ENCODE measurements at places on chromosomes 7 and 10.

- DNase-seq, result no peak
Observed at GRCh38 chr10:124064676-124065075, 28.7 kb downstream of the CHST15 start.

- no peak for DNase-seq
Observed at GRCh38 chr7:56206420-56206819, 90.2 kb upstream of the NUPR2 start.

DNA sequence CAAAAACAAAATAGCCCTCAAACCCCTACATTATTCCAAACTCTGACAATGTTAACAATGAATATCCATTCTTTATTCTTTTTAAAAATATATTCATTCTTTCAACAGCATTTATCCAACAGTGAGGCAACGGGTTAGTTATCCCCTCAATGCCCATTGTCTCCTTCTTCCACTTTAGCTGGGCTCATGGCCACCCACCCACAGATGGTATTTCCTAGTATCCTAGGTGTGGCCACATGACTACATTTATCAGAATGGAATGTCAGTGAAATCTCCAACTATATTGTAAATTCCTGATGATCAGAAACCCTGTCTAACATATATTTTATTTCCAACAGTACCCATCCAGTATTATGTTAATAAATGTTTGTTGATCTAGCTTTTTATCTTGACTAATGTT is 13.6 kb downstream of the HOXA1 start:
- no peak for DNase-seq

DNA sequence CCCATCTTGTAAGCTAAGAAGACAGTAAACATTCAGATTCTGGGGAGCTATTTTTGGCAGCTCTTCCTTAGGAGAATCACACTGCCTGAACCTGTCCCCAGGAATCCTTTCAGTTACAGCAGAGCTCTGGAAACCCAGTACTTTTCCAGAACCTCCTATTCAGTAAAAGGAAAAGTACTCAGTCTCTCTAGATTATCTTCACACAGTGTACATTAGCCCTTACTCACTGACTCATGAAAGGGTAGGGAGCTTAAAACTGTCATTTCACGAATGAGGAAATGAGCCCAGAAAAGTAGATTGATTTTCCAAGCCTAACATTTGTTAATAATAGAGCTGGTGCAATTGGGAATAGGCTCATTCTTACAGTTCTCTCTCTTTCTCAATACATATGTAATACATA is 3.9 kb upstream of the CNNM1 start:
- DNase-seq, result no peak

- DNase-seq, result no peak
Observed at GRCh38 chr10:110600487-110601101, 33.1 kb downstream of the SMC3 start.

- no peak for DNase-seq
Observed at GRCh38 chr7:37927773-37928444, 7.5 kb downstream of the EPDR1 start.

DNA sequence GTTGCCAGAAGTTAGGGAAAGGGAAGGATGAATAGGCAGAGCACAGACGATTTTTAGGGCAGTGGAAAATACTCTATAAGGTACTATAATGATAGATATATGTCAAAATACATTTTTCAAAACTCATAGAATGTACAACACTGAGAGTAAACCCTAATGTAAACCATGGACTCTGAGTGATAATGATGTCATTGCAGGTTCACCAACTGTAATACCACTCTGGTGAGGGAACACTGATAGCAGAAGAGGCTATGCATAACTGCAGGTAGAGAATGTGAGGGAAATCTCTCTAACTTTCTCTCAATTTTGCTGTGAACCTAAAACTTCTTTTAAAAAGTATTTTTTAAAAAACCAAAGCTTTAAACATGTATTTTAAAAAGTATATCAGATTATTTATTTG is 22.1 kb downstream of the POT1 start:
- no peak for DNase-seq

GRCh38 chr7:44390701-44391100 is 65.3 kb upstream of the CAMK2B start:
- DNase-seq, result no peak

DNA sequence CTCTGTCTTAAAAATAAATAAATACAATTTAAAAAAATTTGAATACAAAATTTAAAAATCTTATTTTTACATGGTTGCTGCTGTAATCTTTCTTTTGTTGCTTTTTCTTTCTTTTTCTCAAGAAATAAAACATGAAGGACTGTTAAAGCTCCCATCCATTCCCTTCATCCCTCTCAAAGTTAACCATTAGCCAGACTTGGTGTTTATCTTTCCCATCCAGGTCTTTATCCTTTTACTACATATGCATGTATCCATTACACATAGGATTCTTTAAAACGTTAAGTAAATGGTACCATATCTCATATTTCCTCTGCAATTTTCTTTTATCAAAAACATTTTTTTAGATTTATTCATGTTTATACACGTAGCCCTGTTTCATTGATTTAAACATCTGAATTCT is 70.1 kb downstream of the CREB3L2 start:
- DNase-seq, result no peak

DNA sequence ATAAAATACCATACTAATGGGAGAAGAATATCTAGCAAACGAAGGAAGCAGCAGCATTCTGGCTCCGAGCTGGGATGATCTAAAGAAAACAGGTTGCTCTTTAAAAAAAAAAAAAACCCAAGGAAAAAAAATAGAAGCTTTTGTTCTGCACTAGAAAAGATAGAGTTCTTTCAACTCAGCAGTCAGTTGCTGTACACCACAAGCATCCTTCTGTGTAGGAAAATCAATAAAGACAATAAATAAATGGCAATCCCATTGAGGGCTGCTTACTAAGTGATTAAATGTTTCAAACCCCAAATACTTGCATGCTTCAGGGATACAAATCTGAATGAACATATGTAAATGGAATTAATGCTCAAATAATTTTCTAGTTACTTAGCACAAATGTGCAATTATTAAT is 207.1 kb downstream of the TEX36 start:
- DNase-seq, result no peak

DNA sequence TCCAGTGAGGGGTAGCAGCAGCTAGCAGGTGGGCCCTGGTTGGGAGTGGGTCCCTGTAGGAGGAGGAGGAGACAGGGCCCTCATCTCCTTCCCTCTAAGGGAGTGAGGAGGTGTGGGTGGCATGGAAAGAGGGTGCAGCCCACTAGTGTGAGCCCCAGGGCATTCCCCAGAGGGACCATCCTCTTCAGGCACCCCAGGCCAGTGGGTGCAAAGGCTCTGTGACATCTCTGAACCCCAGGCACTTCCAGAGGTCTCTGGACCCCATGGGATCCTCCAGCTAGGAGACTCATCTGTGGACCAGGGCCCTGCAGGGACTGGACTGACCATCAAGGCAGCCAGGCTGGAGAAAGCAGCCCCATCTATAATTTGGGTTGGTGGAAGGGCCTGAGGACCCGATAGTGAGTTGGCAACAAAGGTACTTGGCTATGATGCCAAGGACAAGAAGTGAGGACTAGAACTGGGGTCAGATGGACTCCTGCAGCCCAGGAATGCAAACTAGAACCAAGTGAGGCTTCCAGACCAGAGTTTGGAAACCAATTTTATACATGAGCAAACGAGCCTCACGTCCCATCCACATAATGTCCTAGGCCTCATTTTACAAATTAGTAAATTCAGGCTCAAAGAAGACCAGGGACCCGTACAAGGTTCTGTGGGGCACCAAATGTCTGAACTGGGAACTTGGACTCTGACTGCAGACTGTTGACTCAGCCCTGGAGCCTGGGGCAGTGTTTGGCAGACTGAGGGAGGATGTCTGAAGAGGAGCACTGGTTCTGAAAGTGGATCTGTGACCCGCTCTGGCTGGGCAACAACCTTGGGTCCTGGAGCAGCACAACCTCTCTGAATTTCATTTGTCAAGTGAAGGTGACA is 1.4 kb upstream of the VSTM4 start:
- DNase-seq, result no peak

GRCh38 chr7:133678137-133678814 is 425.4 kb downstream of the EXOC4 start:
- DNase-seq, result no peak

DNA sequence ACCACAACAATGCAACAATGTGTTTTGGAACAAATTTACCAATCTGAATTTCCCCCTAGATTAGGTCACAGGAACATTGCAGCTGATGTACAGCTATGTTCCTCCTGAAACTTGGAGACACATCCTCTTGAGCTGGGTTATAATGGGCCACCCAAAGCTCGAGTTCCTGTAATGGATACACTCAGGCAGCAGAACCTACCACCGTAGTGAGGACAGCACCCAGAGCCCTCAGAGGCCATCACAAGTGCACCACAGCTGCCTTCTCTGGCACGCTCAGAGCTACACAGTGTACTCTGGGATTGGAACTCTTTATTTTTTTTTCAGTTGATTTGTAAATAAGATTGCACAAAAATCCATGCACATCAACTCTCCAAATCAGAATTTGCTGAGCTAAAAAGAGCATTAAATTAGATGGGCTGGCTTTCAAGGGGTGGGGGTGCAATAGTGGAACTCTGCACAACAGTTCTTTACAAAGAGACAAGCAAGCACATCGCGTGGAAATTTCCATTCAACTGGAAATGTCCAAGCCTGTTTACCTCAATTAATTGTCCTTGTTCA is 56.7 kb downstream of the EGFR start:
- DNase-seq, result peak; percentile 85

- peak; percentile 73 for DNase-seq
Observed at GRCh38 chr7:92778972-92779371, 57.4 kb downstream of the CDK6 start.

GRCh38 chr10:117546581-117547015 is 4.1 kb downstream of the EMX2 start:
- no peak for DNase-seq

GRCh38 chr7:148967032-148967372 is 61.3 kb downstream of the PDIA4 start:
- DNase-seq, result no peak

- DNase-seq, result no peak
Observed at GRCh38 chr7:93232673-93233018, 480 bp downstream of the VPS50 start.

DNA sequence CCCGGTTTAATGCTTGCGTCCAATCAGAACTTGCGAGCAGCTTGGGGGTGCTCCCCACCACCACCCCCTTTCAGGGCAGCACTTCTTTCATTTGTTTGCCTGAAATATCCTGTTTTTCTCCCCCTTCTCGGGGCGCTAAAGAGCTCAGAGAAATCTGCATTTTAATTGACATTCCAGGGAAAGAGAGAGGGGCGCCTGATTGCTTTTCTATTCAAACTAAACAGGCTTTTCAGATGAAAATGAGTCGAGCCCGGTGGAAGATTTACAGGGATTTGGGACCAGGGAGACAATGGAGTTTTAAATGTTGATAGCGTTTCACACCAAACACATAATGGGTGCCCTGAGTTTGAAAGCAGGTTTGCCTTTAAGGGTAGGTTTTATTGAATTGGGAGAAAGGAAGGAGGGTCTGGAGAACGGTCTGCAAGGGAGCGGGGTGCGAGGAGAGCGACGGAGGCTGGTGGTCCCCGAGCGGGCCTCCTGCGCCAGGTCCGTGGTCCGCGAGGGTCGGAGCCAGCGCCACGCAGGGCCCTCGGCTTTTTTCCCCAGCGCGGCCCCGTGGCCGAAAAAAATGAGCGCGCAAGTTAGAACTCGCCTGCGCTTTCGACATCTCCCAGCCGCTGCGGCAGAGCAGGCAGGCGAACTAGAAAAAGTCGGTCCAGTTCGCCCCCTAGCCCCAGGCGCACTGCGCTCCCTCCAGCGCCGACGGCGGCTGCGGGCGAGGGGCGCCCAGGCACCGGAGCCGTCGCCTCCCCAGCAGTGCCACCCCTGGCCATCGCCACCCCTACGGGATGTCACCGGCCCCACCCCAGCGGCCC is 1.3 kb downstream of the FGFR2 start:
- DNase-seq, result peak; percentile 60

- DNase-seq, result no peak
Observed at GRCh38 chr7:113698556-113699220, 220.1 kb downstream of the PPP1R3A start.

Data from left lobe of liver (tissue), 2 donors.